ENCODE measurements at places on chromosomes 3 and 15.

DNA sequence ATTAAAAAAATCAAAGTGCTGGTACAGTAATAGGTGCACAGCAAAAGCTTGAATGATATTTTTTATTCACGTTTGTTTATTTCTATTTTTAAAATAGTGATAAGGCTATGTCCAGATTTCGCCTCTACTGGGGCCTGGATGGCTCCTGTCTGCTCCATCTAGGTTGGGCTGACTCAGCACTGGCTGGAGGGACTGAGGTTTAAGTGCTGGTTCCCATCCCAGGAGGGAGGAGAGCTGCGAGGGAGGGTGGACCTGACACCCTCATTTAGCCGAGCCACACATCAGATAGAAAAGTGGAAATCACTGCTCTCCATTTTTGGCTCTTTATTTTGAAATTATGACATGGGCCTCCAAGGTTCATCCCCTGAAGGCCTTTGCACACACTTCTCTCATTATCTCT is 95.4 kb upstream of the AGBL1 start:
- no peak for DNase-seq

- no peak for DNase-seq
Measured at GRCh38 chr3:33211444-33211843, 7.2 kb downstream of the SUSD5 start.

- no peak for DNase-seq
Measured at GRCh38 chr15:66884115-66884622, 181.2 kb upstream of the SMAD3 start.

DNA sequence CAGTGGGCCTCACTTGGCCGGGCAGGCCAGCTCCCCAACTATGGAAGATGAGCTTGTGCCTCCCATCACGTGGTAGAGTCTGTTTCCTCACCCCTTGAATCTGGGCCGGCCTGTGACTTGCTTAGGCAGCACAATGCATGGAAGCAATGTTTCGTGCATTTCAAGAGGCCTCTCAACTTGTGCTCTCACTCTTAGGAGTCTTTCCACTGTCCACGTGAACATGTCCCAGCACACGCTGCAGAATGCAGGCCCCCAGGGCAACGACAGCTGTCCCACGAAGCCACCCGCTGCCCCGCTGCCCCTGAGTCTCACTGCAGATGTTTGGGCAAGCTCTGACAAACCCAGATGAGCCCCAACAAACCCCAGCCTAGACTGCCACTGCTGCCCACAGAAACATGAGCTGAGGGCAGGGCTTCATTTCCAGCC is 27.2 kb upstream of the SLC41A3 start:
- no peak for DNase-seq

DNA sequence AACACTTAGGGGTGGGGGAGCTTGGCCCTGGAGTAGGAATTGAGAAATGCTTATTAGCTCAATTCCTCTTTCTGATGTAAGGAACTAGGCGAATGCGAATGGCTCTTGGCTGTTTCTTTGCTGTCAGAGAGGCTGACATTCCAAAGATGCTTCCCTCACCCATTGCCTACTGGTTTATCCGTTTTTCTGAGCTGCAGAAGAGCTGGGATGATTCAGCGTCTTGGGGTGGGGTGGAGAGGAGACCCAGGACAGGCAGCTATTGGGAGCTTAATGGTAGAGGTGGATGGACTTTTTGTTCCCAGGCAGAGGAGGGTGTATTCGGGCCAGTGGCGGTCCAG is 9.8 kb downstream of the PLEKHO2 start:
- no peak for DNase-seq

DNA sequence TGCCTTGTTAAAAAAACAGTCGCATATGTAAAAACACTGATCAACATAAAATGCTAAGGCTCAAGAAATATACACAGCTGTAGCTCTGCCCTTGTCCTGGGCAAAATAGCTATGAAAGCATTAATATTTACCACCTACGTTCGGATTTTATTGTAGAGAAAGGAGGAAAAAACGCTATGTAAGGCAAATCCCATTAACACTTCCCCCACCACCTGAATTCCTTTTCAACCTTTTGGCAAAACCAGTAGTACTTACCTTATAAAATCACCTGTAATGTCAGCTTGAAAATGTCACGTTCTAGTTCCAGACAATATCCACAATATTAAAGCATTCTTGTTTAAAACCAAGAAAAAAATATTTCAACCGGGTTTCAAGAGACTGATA is 3.6 kb downstream of the TRA2B start:
- DNase-seq: no peak

DNA sequence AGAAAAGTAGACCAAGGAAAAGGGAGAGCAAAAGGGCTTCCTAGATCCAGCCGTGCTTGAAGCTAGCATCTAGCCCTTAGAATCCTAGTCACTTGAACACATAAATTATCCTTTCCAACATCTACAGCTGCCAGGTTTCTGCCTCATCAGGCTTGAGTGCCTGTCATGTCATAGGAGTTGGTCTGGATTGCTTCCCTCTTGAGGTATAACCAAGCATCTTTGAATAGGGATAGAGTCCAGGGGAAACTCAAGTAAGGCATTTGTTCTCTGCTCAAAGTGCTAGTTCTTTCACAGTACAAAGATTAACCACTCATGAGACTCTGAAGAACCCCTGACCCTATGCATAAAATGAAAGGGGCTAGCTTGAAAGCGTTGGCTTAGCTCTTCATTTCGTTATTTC is 72.3 kb downstream of the SLCO3A1 start:
- peak; percentile 22 for DNase-seq

GRCh38 chr3:188431553-188431952 is 277.6 kb downstream of the LPP start:
- DNase-seq: no peak

Data from NCI-H69 (cell line).